HFFc6 (cell line): ENCODE measurements at places on chromosomes 13 and 19.

DNA sequence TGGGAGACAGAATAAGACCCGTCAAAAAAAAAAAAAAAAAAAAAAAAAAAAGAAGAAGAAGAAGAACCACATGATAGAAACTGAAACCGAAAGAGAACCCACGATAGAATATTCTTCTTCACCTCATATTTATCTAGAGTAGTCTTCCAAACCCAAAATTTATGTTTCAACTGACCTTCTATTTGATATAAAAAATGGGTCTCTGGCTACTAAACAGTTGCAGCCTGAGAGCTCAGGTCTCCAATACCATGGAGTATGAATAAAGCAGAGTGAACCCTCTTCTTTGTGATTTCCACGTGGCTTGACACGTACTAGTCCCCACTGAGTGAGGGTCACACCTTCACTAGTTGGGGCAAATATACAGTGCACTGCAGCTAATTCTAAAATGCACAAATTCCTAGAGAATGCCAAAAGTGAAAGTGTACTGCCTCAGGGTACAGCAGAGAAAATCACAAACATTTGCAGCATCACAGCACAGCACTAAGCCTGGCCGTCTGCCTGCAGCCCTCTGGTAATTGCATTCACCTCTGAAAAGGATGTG, 30.8 kb upstream of the RFC3 start:
- peak; percentile 13 for DNase-seq

- no peak for DNase-seq
Observed at GRCh38 chr13:40657951-40658350, 8.5 kb downstream of the FOXO1 start.

GRCh38 chr19:19547674-19548336, 9.7 kb downstream of the CILP2 start:
- no peak for DNase-seq

GRCh38 chr13:32695602-32696250, 109.5 kb downstream of the PDS5B start:
- no peak for DNase-seq

DNA sequence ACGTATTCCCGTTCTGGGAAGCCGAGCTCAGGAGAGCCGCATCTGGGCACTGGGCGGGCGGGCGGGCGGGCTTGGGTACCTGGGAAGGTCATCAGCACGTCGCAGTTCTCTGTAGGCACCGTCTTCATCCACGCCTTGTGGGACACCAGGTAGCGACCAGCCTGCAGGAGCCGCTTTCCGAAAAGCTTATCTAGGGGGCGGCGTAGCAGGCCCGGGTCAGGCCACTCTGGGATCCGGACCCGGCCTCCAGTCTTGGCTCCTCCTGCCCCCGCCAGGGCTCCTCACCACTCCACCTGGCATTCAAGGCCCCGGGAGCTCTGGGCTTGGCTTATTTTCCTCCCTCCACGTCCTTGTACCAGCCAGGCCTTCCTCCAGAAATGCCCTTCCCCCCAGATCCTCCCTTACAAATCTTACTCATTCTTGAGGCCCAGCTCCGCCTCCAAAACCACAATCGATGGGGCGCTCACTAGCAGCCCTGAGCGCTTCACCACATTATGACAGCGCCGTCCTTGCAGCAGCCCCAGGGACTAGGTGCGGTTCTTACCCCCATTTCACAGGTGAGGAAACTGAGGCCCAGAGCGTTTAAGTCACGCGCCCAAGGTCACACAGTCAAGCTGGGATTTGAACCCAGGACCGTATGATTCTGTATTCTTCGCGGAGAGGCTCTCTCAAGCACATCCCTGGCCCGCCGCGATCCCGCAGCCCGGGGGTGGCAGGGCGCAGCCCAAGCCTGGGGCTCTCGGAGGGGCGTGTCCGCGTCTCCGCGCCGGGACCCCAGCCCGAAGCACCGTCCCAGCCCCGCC, 843 bp downstream of the ANO8 start:
- peak; percentile 78 for DNase-seq

- peak; percentile 7 for DNase-seq
Observed at GRCh38 chr13:97975280-97975847, 21.9 kb downstream of the IPO5 start.

DNA sequence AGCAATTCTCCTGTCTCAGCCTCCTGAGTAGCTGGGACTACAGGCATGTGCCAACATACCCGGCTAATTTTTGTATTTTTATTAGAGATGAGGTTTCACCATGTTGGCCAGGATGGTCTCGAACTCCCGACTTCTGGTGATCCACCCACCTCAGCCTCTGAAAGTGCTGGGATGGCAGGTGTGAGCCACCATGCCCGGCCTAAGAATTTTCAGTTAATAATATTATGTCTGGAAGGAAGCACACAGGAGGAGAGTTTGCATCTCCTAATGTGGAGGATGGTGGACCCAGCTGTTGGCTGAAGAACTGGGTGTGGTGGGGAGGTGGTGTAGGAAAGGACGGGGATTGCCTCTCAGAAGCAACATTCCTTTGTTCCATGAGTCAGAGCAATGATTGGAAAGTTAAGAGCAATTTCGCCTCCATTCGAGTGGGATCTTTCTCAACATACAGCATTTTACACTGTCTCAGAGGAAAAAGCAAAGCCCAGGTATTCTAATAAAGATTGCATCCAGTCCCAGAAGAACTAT, 11.9 kb downstream of the PDCD2L start:
- peak; percentile 11 for DNase-seq

DNA sequence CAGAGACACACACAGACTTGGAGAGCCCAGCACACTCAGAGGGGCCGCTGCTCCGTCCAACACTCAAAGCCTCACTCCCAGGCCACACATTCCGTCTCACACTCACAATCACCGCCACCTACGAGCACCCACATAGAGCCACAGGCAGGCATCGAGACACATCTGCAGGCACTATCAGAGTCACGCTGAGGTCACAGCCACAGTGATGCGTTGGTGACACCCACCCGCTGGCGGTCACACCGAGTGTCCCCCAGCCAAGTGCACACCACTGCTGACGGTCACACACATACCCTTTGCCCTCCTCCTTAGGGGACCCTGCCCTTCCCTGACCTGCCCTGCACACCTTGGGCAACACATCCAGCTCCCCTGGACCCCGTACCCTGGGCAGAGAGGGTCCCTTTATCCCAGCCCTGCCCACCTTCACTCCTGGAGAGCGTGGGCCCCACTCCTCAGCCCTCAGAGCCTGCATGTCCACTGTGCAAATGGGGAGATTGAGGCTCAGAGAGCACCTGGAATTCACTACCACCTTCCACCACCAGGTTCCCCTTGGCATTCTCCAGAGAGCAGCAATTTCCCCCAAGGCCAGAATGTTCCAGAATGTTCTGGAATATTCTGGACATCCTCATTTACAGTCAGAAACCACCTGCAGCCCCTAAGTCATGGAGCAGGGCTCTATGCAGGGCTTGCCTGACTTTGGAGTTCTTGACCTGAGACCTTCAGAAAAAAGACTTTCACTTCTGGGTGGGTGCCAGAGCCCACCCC, 5.4 kb downstream of the FUT5 start:
- DNase-seq, result no peak

DNA sequence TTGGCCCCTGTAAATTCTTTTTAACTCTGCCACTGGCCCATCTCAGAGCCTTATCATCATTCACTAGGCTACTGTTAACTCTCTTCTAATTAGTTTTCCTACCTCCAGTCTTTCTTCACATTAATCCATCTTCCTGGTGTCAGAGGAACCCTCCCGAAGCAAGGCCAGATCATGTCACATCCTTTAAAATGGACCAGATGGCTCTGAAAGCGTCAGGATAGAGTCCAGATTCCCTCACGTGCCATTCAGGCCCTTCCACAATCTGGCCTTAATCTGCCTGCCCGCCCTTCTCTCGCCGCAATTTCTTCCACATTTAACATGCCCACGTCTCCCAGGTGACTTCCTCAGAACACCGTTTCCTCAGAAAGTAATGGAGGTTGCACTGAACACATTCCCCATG, 86.5 kb downstream of the RFC3 start:
- DNase-seq, result no peak
